Activated CD4-positive, alpha-beta T cell treated with anti-CD3 and anti-CD28 coated beads, Interleukin-2, amount 10 ng/mL, durations not matched to agents 7 days and 5 days (primary cell): ENCODE measurements at places on chromosomes 13 and 19.
A peak's percentile ranks its signal among the peaks of the same experiment; 100 is the strongest.

GRCh38 chr19:13093407-13094105 is 9.1 kb downstream of the LYL1 start:
- DNase-seq = peak; percentile 84

- no peak for DNase-seq
These were observed 16.7 kb downstream of the FAM216B start for GRCh38 chr13:42798118-42798517.

- DNase-seq = peak; percentile 59
These were observed 67.3 kb downstream of the DOCK9 start for GRCh38 chr13:98910501-98910951.

- DNase-seq = peak; percentile 33
These were observed 6.4 kb upstream of the ERICH6B start for GRCh38 chr13:45621950-45622349.

- DNase-seq = no peak
These were observed 50.1 kb upstream of the SPACA7 start for GRCh38 chr13:112325920-112326645.
